ENCODE measurements at places on chromosomes 13 and 19.

DNA sequence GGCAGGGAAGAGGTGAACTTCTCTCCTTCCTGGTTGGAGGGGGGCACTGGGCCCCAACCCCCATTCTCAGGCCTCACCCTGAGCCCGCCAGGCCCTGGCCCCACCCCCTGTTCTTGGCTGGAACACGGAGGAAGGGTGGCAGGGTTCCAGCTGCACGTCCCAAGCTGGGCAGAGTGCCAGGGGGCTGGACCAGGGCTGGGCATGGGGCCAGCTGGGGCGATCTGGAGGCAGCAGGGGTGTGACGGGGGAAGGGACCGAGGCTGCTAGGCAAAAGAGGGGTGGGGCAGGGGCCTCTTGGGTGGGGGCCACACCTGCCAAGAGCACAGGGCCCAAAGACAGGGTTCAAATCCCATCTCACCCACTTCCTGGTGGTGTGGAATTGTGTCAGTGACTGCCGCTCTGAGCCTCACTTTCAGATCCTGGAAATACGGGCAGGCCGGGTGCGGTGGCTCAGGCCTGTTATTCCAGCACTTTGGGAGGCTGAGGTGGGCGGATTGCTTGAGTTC is 2.2 kb downstream of the HIF3A start:
- DNase-seq, result no peak

GRCh38 chr19:44574186-44574950 is 39.0 kb upstream of the IGSF23 start:
- no peak for DNase-seq

DNA sequence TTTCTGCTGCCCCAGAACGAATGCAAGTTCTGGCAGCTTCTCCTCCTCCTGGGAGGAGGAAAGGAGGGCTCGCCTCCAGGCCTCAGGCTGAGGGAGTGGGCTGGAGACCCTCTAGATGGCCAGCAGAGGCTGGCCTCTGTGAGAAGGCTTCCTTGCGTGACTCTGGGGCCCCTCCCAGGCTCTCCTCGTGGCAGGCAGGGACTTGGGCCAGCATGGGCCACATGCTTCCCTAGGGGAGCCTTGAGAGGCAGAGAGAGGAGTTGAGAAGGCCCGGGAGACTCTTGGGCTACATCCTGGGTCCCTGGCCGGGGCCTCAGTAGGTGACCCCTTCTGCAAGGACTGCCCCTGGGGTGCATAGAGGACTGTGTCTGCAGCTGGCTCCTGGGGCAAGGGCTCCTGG is 25.9 kb downstream of the LYL1 start:
- no peak for DNase-seq

DNA sequence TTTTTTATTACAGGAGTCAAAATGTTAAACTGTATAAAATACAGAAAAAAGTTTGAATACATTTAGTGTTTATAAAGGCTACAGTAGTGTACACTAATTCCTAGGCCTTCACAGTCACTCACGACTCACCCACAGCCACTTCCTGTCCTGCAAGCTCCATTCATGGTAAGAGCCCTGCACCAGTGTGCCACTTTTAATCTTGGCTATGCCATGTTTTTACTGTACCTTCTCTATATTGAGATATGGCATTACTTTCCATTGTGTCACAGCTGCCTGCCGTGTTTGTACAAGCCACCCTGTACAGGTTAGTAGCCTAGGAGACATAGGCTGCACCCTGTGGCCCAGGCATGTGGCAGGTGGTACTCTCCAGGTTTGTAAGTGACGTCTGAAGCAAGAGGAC is 32.1 kb downstream of the C1QTNF9 start:
- DNase-seq, result no peak

GRCh38 chr13:43444081-43444480 is 342.7 kb downstream of the ENOX1 start:
- DNase-seq, result no peak

DNA sequence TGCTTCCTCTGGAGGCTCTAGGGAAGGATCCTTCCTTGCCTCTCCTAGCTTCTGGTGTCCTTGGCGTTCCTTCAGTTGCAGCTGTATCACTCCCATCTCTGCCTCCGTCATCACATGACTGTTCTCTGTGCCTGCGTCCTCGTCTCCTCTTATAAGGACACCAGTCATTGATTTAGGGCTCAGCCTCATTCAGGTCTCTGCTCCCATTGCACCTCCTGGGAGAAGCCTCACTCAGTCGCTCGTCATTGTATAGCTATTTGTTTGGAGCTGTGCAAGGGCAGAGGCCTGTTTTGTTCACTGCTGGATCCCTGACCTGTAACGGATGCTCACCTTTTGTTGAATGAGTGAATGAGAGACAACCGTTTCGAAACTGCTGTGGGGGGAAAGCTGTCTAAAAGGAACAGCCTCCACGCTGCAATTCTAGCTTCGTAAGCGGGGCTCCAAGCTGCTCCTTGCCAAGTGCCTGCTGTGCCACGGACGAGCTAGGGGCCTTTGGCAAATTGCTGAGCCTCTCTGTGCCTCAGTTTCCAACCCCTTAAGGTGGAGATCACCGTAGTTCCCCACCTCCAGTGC is 17.2 kb downstream of the BRSK1 start:
- DNase-seq, result no peak

Data from stimulated activated naive CD8-positive, alpha-beta T cell treated with anti-CD3 and anti-CD28 coated beads, Interleukin-15, amount 100 ng/mL, for 72 hours (primary cell).